ENCODE measurements at places on chromosomes 16 and 17. TPM values are rescaled to one million over a fixed set of nuclear protein-coding genes. Genes with fewer than 3 reads are reported as not detected.
A peak's percentile ranks its signal among the peaks of the same experiment; 100 is the strongest.

DNA sequence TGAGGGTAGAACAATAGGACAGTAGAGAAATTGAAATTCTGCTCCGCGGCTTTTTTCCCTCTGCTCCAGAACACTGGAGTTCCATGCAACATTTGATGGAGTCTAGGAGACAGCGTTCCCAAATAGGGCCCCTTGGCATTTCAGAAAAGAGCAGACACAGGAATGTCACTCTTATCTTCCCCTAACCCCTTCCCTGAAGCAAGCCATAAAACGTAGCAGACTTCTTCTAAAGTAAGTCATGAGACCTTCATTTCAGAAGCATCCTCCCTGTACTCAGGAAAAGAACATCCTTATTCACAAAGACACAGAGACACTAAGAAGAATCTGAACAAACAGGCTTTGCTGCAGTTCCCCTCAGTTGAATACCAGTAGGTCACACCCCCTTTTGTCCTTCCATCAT, 296.1 kb upstream of the SOX9 start:
- no peak overlapping the region for H3K27ac ChIP-seq
- no peaks in the 10 kb centered on the region for H3K36me3 ChIP-seq
- no peak for DNase-seq
- H3K4me3 ChIP-seq: no peak overlapping the region
- H3K4me1 ChIP-seq: no peaks in the 10 kb centered on the region

GRCh38 chr17:50890675-50891516, 24.7 kb upstream of the TOB1 start:
- H3K4me1 ChIP-seq: no peaks in the 10 kb centered on the region
- peak overlapping the region; percentile 5 for H3K27ac ChIP-seq
- H3K27me3 ChIP-seq: no peaks in the 10 kb centered on the region
- no peak overlapping the region for H3K4me3 ChIP-seq
- H3K36me3 ChIP-seq: no peaks in the 10 kb centered on the region
- DNase-seq: peak; percentile 60

Gene SOX8
- 2.1 TPM for polyA plus RNA-seq

- DNase-seq: no peak
- H3K36me3 ChIP-seq: no peaks in the 10 kb centered on the region
- no peak overlapping the region for H3K4me3 ChIP-seq
- H3K4me1 ChIP-seq: peaks cover 3% of the 10 kb centered on the region
- H3K27ac ChIP-seq: no peak overlapping the region
- H3K27me3 ChIP-seq: no peaks in the 10 kb centered on the region
Observed at GRCh38 chr17:35218915-35219314, 24.0 kb upstream of the SLFN5 start.

DNA sequence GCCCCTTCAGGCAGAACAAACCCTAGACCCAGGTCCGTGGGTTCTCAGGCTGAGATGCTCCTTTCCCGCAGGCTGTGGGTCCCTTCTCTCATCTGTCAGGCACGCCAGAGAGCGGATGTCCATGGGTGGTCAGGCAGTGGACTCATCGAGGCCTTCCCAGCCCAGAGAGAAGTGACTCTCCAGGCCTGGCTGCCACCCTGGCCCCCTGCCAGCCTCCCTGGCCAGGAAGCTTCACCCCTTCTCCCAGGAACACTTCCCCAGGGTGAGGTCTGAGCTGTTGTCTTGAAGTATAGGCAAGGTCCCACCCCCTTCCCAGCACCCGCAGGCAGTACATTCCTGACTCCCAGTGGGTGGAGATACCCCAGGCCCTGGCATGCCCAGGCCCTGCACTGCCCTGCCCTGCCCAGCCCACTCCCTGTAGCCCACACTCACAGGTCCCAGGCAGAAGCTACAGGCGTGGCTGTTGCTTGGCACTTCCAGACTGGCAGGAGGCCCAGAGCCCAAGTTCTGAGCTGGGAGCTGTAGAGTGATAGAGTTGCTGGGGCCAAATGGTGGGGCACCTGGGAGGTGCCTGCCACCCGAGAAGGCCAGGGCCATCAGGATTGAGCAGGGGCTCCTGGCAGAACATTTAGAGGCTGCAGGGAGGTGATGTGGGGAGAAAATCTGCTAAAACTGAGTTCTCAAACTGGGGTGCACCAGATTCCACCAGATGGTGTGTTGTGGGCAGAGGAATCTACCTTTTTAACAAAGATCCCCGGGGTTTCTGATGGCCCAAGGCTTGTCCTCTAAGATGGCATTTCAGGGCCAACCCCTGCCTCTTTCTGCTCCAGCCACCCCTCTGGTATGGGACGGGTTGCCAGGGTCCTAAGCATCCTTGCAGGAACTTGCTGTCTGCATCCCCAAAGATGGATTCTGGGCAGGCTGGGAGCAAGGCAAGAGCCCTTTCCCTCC, 6.7 kb downstream of the ITGA3 start:
- no peak for DNase-seq
- peak overlapping the region; percentile 21 for H3K27ac ChIP-seq
- no peak overlapping the region for H3K4me3 ChIP-seq
- no peaks in the 10 kb centered on the region for H3K27me3 ChIP-seq
- H3K4me1 ChIP-seq: peaks cover 62% of the 10 kb centered on the region

- no peaks in the 10 kb centered on the region for H3K4me1 ChIP-seq
- H3K4me3 ChIP-seq: no peak overlapping the region
- peak; percentile 69 for DNase-seq
- no peaks in the 10 kb centered on the region for H3K27me3 ChIP-seq
Observed at GRCh38 chr16:53457670-53458069, 23.4 kb downstream of the RBL2 start.

DNA sequence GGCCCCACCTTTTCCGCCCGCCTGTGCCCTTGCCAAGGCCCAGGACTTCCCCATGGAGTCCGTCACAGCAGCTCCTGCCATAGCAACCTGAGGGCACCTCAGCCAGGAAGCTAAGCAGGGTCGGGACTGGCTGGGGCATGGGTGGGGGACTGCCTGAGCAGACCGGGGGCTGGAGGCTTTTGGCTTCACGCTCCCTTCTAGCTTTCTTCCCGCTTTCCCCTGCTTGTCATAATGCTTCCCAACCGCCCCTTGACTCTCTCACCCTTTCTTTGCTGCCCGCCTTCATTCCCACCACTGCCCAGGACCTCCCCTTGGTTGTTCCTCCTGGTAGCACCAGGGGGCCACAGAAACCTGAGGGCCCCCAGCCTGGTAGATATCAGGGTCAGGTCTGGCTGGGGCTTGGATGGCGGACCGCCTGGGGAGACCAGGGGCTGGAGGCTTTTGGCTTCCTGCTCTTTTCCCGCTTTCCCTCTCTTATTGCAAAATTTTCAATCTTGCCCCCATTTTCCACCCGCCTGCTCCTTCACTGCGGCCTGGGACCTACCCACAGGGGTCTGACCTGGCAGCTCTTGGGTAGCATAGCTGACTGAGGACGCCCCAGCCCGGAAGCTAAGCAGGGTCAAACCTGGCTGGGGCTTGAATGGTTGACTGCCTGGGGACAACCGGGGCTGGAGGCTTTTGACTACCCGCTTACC, 2287.7 kb downstream of the TP53TG3F start:
- no peak overlapping the region for H3K27ac ChIP-seq
- DNase-seq: no peak
- H3K36me3 ChIP-seq: no peaks in the 10 kb centered on the region
- H3K4me3 ChIP-seq: no peak overlapping the region
